A549 treated with dexamethasone at 1 μM for 4 hours (cell line): ENCODE measurements at places on chromosomes 2 and 18. TPM values are rescaled to one million over a fixed set of nuclear protein-coding genes. Genes with fewer than 3 reads are reported as not detected.

STK17B gene
- 10.3 to 14.9 TPM (median 13.5 TPM) in 5 replicates for total RNA-seq

IRS1 gene
- 9.5 to 15.0 TPM (median 14.9 TPM) in 5 replicates for total RNA-seq

PLCL1 gene
- total RNA-seq = 0.02 TPM in 1 of 5 replicates, not detected in the others

MOGAT1 gene
- not detected in 5 replicates for total RNA-seq

PLGLB2 gene
- total RNA-seq = 0.11 to 0.37 TPM (median 0.18 TPM) in 3 of 5 replicates, not detected in the others

ACMSD gene
- not detected in 5 replicates for total RNA-seq

SMPD4 gene
- total RNA-seq = 61.8 to 83.6 TPM (median 81.2 TPM) in 5 replicates

SLC8A1 gene
- total RNA-seq = 0.17 to 0.40 TPM (median 0.31 TPM) in 5 replicates

DSG1 gene
- not detected in 5 replicates for total RNA-seq

RGPD8 gene
- total RNA-seq = 2.4 to 4.5 TPM (median 3.6 TPM) in 5 replicates

PSMA8 gene
- not detected in 5 replicates for total RNA-seq

OR6B2 gene
- not detected in 5 replicates for total RNA-seq

KCNIP3 gene
- 1.5 to 2.3 TPM (median 1.8 TPM) in 5 replicates for total RNA-seq

ABCB6 gene
- total RNA-seq = 22.3 to 30.8 TPM (median 27.9 TPM) in 5 replicates

TLX2 gene
- total RNA-seq = 0.17 to 0.31 TPM (median 0.21 TPM) in 5 replicates

UGT1A3 gene
- total RNA-seq = 0.06 to 0.18 TPM (median 0.11 TPM) in 3 of 5 replicates, not detected in the others

ACOXL gene
- total RNA-seq = not detected in 5 replicates
